Subcutaneous preadipocyte (primary cell): ENCODE measurements at places on chromosomes 6 and 20. TPM values are rescaled to one million over a fixed set of nuclear protein-coding genes. Genes with fewer than 3 reads are reported as not detected.

The CRISP3 gene
- total RNA-seq: not detected in 2 replicates

The OOEP gene
- not detected in 2 replicates for total RNA-seq

The CAPN11 gene
- total RNA-seq: not detected in 2 replicates

The TBC1D20 gene
- 25.0 and 28.2 TPM in 2 replicates for total RNA-seq

The ELOVL2 gene
- under 0.01 and 0.39 TPM in 2 replicates for total RNA-seq

The PLEKHG1 gene
- 0.37 and 0.59 TPM in 2 replicates for total RNA-seq

The HLA-DQA1 gene
- not detected in 2 replicates for total RNA-seq

The CLPSL2 gene
- not detected in 2 replicates for total RNA-seq

The GPLD1 gene
- under 0.01 and 0.73 TPM in 2 replicates for total RNA-seq

The DYNLT2 gene
- 0.37 and 0.98 TPM in 2 replicates for total RNA-seq

The EPB41L1 gene
- 13.2 and 14.3 TPM in 2 replicates for total RNA-seq

The CYP24A1 gene
- total RNA-seq: not detected in 2 replicates

The MLN gene
- not detected in 2 replicates for total RNA-seq

The PKIB gene
- total RNA-seq: 0.37 and 0.39 TPM in 2 replicates

The SNAI1 gene
- under 0.01 TPM in 2 replicates for total RNA-seq

The CHRNA4 gene
- not detected in 2 replicates for total RNA-seq

The MOCS1 gene
- total RNA-seq: 11.8 and 12.5 TPM in 2 replicates

The CCN6 gene
- total RNA-seq: not detected in 2 replicates

The ZNF318 gene
- total RNA-seq: 7.7 and 9.8 TPM in 2 replicates

The MYH7B gene
- under 0.01 TPM in 1 of 2 replicates, not detected in the other for total RNA-seq

The FAXC gene
- 0.20 and 0.37 TPM in 2 replicates for total RNA-seq

The PRR18 gene
- not detected in 2 replicates for total RNA-seq

The CTCFL gene
- total RNA-seq: not detected in 2 replicates

The TFAP2B gene
- not detected in 2 replicates for total RNA-seq

The GABRR1 gene
- total RNA-seq: not detected in 2 replicates

The NCOA7 gene
- 15.4 and 15.8 TPM in 2 replicates for total RNA-seq

The TNNC2 gene
- 0.73 TPM in 1 of 2 replicates, not detected in the other for total RNA-seq

The HNF4A gene
- total RNA-seq: not detected in 2 replicates

The ASF1A gene
- total RNA-seq: 10.3 and 14.7 TPM in 2 replicates

The LST1 gene
- not detected in 2 replicates for total RNA-seq
